Activated naive CD4-positive, alpha-beta T cell treated with anti-CD3 and anti-CD28 coated beads for 36 hours (primary cell): ENCODE measurements at places on chromosomes 12 and 14. TPM values are rescaled to one million over a fixed set of nuclear protein-coding genes. Genes with fewer than 3 reads are reported as not detected.

The TAS2R20 gene
- 0.60 TPM for total RNA-seq

GRCh38 chr14:67666750-67667449 is 7.5 kb downstream of the VTI1B start:
- no peaks in the 10 kb centered on the region for H3K27me3 ChIP-seq
- no peak overlapping the region for H3K4me3 ChIP-seq
- H3K27ac ChIP-seq, result no peak overlapping the region

- H3K4me1 ChIP-seq, result peaks cover 5% of the 10 kb centered on the region
- no peaks in the 10 kb centered on the region for H3K36me3 ChIP-seq
- H3K4me3 ChIP-seq, result no peak overlapping the region
- DNase-seq, result no peak
Observed at GRCh38 chr12:123897221-123897620, 75.4 kb downstream of the CCDC92 start.

DNA sequence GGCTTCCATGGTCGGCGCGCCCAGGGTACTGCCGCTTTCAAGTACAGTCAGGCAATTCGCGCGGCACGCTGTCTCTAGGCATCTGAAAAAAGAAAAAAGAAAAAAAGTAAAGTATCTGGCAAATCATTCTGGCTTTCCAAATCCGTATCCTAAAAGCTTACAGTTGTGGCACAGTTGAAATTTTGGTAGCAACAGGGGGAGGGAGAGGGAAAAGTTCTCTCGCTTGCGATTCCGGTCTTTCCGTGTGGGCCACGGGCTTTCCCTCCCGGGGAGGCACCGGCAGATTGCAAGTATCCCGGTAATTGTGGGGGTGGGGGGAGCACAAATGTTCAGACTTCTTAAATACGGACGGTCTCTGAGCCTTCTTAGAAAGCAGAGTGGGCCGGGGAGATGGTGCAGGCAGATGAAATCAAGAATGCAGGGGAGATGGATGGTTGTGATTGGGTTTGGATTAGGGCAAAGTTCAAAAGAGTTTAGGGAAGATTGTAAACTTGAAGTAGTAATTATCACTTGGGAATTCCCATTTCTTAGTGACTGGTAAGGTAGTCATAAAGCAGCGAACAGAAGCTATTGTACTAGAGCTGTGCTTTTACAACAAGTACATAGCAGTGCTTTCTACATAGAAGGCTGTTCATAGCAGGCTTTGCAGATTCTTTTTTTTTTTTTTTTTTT is 1.2 kb downstream of the SOCS2 start:
- peaks cover 29% of the 10 kb centered on the region for H3K4me1 ChIP-seq
- peaks cover 14% of the 10 kb centered on the region for H3K36me3 ChIP-seq
- DNase-seq, result peak; percentile 45
- H3K4me3 ChIP-seq, result peak overlapping the region; percentile 79
- H3K27ac ChIP-seq, result peak overlapping the region; percentile 50

GRCh38 chr14:102900631-102901571 is 21.6 kb upstream of the AMN start:
- peak; percentile 41 for DNase-seq
- no peaks in the 10 kb centered on the region for H3K27me3 ChIP-seq
- peaks cover 32% of the 10 kb centered on the region for H3K4me1 ChIP-seq
- peak overlapping the region; percentile 80 for H3K27ac ChIP-seq

The COX8C gene
- 0.43 TPM for total RNA-seq

The TMEM132C gene
- not detected for total RNA-seq

- no peaks in the 10 kb centered on the region for H3K36me3 ChIP-seq
- H3K4me1 ChIP-seq, result peaks cover 13% of the 10 kb centered on the region
- H3K4me3 ChIP-seq, result no peak overlapping the region
Observed at GRCh38 chr12:66693901-66694513, 15.1 kb upstream of the GRIP1 start.

- H3K27ac ChIP-seq, result no peak overlapping the region
- no peak overlapping the region for H3K4me3 ChIP-seq
- no peaks in the 10 kb centered on the region for H3K27me3 ChIP-seq
- no peaks in the 10 kb centered on the region for H3K4me1 ChIP-seq
Observed at GRCh38 chr12:34343345-34343744, 321.0 kb downstream of the ALG10 start.

DNA sequence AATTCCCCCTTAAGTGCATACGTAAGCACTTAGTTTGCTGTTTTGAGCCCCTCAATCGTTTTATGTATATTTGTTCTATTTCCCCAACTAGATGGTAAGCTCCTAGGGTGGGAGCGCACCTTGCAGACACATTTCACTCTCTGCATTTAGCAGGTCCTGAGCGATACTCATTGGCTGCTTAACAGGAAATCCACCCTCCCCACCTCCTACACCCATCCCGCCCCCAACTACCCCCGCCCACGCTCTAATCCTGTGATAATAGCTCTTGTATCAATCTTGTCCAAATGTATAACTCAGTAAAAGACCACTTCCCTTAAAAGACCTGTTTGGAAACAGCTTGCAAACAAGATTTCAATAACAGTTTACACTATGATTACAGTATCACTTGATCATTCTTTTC is 8.1 kb downstream of the LPAR5 start:
- DNase-seq, result peak; percentile 56
- H3K27me3 ChIP-seq, result no peaks in the 10 kb centered on the region
- peaks cover 42% of the 10 kb centered on the region for H3K4me1 ChIP-seq
- H3K27ac ChIP-seq, result peak overlapping the region; percentile 82
- no peaks in the 10 kb centered on the region for H3K36me3 ChIP-seq

DNA sequence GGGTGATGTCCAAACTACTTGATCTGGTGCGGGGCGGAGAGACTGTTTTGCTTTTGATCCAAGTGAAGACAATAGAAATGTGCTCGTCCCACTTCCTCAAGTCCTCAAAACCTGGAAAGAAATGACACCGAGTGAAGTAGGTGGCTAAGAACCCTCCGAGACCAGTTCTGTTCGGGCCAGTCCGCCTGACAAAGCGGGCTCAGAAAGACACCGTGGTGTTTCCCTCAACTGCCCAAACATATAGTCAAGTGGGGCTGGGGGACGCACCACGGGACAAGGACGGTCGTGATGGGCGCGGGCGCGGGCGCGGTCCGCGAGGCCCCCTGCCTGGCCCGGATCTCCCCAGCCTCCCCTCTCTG is 1.6 kb downstream of the PHLDA1 start:
- peaks cover 3% of the 10 kb centered on the region for H3K27me3 ChIP-seq
- peaks cover 42% of the 10 kb centered on the region for H3K4me1 ChIP-seq
- DNase-seq, result no peak
- H3K4me3 ChIP-seq, result peak overlapping the region; percentile 90
- H3K27ac ChIP-seq, result peak overlapping the region; percentile 91
- peaks cover 6% of the 10 kb centered on the region for H3K36me3 ChIP-seq

GRCh38 chr14:64801800-64802199 is 77.9 kb downstream of the SPTB start:
- no peaks in the 10 kb centered on the region for H3K36me3 ChIP-seq
- no peaks in the 10 kb centered on the region for H3K27me3 ChIP-seq
- H3K4me3 ChIP-seq, result no peak overlapping the region

GRCh38 chr12:114901316-114901715 is 217.3 kb upstream of the TBX3 start:
- H3K36me3 ChIP-seq, result no peaks in the 10 kb centered on the region
- H3K4me1 ChIP-seq, result no peaks in the 10 kb centered on the region
- no peak overlapping the region for H3K4me3 ChIP-seq
- DNase-seq, result no peak

DNA sequence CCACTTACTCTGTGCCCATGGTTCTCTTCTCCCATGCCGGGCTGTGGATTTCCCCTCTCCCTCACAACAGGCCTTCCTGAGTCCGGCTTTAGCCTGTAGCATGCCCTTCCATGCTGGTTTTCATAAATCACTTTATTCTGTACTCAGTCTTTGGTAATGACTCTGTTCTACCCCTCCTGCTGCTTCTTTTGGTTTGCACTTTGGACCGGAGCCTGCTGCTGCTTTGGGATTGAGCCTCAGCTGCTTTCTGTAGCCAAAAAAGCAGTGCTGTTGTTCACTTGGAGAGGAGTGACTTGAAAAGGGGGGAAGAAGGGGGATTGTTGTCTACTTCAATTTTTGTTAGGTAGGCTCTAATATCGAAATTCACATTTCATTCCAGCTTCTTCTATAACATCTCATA is 8.5 kb upstream of the SLC6A13 start:
- DNase-seq, result no peak
- H3K27me3 ChIP-seq, result no peaks in the 10 kb centered on the region
- no peak overlapping the region for H3K4me3 ChIP-seq

The DPF3 gene
- 0.47 TPM for total RNA-seq

The KLRG1 gene
- total RNA-seq, result 5.2 TPM

DNA sequence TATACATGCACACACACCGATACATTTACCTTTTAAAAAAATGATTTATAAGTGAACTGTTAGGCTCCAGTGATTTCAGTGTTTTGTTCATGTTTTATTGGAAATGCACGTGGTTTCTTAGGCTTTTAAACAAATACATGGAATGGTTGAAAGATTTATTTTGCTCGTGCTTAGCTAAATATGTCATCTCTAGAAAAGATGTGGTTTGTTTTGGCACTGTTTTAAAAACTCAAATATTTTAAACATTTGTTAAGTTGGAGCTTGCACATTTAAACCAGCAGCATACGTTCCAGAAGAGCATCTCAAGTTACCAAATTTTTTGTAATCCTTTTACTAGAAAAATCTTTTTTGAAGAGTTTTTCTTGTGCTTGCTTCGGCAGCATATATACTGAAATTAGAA is 44.5 kb downstream of the FOXA1 start:
- H3K36me3 ChIP-seq, result no peaks in the 10 kb centered on the region
- H3K4me1 ChIP-seq, result no peaks in the 10 kb centered on the region
- no peak overlapping the region for H3K27ac ChIP-seq
- no peak overlapping the region for H3K4me3 ChIP-seq

The CEBPE gene
- total RNA-seq, result 0.43 TPM

- DNase-seq, result no peak
- H3K4me3 ChIP-seq, result no peak overlapping the region
- no peak overlapping the region for H3K27ac ChIP-seq
- no peaks in the 10 kb centered on the region for H3K27me3 ChIP-seq
- H3K36me3 ChIP-seq, result peaks cover 6% of the 10 kb centered on the region
Observed at GRCh38 chr12:124452576-124453331, 114.7 kb downstream of the NCOR2 start.

GRCh38 chr14:104892531-104893434 is 27.7 kb downstream of the CEP170B start:
- no peaks in the 10 kb centered on the region for H3K4me1 ChIP-seq
- H3K27me3 ChIP-seq, result no peaks in the 10 kb centered on the region
- H3K36me3 ChIP-seq, result no peaks in the 10 kb centered on the region
- no peak overlapping the region for H3K27ac ChIP-seq

- H3K36me3 ChIP-seq, result peaks cover 6% of the 10 kb centered on the region
- no peak for DNase-seq
- no peak overlapping the region for H3K27ac ChIP-seq
- H3K4me1 ChIP-seq, result no peaks in the 10 kb centered on the region
Observed at GRCh38 chr14:75705014-75705413, 44.0 kb downstream of the TTLL5 start.

DNA sequence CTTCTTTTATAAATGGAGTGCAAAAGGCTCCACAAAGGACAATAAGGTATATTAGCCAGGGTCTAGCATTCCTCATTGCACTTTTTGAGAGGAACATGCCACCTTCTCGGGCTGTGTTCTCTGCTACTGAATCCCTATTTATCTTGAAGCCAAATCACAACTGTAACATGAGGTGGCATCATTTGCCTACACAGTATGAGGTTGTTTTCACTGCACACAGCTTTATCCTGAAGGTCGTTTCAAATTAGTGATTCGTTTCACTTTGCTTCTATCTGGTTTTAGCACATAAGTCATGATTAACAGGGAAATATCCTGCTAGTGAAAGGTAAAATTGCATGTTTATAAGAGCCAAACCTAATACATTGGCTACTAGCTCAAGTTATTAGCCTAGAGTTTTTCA is 153.8 kb downstream of the SLC35F4 start:
- no peaks in the 10 kb centered on the region for H3K4me1 ChIP-seq
- no peak overlapping the region for H3K4me3 ChIP-seq
- H3K27me3 ChIP-seq, result peaks cover 2% of the 10 kb centered on the region

DNA sequence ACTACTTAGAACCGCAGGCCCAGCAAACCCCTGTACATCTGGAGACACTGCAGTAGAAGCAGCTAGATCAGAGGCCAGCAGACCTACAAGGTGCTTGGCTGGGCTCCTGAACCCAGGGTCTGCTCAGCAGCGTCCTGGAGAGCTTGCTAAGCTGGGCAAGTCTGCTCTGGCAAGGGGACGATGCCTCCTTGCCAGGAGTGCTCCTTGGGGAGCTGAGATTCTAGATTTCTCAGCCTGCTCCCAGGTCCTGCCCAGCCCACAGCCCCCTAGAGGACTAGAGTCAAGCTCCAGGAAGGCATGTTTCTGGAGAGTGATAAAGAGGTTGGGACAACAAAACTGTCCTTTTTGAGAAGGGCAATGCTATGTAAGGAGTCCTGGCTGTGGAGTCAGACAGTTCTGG is 60.3 kb downstream of the HSPB8 start:
- H3K4me1 ChIP-seq, result no peaks in the 10 kb centered on the region
- no peaks in the 10 kb centered on the region for H3K27me3 ChIP-seq
- H3K4me3 ChIP-seq, result no peak overlapping the region
- H3K36me3 ChIP-seq, result no peaks in the 10 kb centered on the region
- no peak overlapping the region for H3K27ac ChIP-seq

- H3K27me3 ChIP-seq, result no peaks in the 10 kb centered on the region
- no peak for DNase-seq
- no peak overlapping the region for H3K4me3 ChIP-seq
Observed at GRCh38 chr12:123512838-123513665, 20.5 kb downstream of the RILPL1 start.

DNA sequence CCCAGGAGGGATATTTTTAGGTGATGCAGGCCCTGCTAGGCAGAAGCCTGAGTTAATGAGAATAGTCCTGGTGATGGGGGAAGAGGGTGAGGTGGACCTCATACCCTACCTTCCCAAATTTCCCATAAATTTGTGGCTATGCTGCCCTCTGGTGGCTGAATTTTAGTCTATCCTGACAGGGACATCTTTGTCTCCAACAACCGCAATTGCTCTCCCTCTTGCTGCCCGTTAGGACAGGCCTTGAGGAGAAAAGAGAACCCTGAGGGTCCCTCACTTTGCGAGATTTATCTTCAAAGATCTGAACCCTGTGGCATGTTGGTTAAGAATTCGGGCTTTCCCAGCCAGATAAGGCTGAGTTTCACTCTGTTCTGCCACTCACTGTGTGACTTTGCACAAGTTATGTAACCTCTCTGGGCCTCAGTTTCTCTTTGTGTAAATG is 9.8 kb upstream of the ZNF385A start:
- no peak overlapping the region for H3K4me3 ChIP-seq
- H3K4me1 ChIP-seq, result peaks cover 23% of the 10 kb centered on the region
- DNase-seq, result peak; percentile 73
- H3K27ac ChIP-seq, result peak overlapping the region; percentile 34

- no peak overlapping the region for H3K27ac ChIP-seq
- DNase-seq, result no peak
- peaks cover 4% of the 10 kb centered on the region for H3K27me3 ChIP-seq
- H3K36me3 ChIP-seq, result no peaks in the 10 kb centered on the region
Observed at GRCh38 chr14:56099081-56099797, 19.0 kb upstream of the PELI2 start.

The RHOJ gene
- total RNA-seq, result not detected

The SELPLG gene
- 21.9 TPM for total RNA-seq

The LRFN5 gene
- not detected for total RNA-seq

The FAM90A1 gene
- 0.30 TPM for total RNA-seq

The FOXM1 gene
- total RNA-seq, result 80.5 TPM

DNA sequence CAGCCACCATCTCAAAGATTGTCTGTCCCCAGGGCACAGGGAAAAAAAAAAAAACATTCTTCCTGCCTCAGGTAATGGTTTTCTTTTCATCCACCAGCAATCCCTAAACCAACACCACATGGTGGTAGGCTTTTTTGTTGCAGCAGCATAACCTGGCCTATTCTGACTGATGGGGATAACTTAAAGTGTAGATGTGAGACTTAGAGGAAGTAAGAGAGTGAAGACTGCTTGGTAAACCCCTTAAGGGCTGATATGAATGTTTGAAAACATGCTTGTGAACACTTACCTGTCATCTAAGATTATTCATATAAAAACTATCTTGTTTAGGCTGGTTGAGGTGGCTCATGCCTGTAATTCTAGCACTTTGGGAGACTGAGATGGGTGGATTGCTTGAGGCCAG is 130.2 kb upstream of the RAP1B start:
- peaks cover 4% of the 10 kb centered on the region for H3K36me3 ChIP-seq
- peak; percentile 67 for DNase-seq
- H3K27ac ChIP-seq, result peak overlapping the region; percentile 83
- no peak overlapping the region for H3K4me3 ChIP-seq
